NT2/D1 (cell line): ENCODE measurements at places on chromosomes 11 and 22.
A peak's percentile ranks its signal among the peaks of the same experiment; 100 is the strongest.

GRCh38 chr11:64852804-64853509, 8.5 kb upstream of the CDC42BPG start:
- no peak for DNase-seq

- no peak for DNase-seq
These were observed 41.8 kb upstream of the AMPD3 start for GRCh38 chr11:10413268-10413667.

DNA sequence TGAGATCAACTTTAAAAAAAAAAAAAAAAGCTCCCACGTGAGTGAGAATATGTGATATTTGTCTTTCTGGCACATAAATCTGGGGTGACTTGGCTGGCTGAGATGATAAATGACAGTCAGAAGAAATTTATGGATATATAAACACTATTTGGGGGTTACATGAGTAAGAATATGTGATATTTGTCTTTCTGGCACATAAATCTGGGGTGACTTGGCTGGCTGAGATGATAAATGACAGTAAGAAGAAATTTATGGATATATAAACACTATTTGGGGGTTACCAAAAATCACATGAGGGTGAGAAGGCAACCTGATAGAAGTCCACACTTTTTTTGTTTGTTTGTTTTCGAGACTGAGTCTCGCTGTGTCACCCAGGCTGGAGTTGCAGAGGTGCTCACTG, 6.6 kb upstream of the TSG101 start:
- DNase-seq = no peak

DNA sequence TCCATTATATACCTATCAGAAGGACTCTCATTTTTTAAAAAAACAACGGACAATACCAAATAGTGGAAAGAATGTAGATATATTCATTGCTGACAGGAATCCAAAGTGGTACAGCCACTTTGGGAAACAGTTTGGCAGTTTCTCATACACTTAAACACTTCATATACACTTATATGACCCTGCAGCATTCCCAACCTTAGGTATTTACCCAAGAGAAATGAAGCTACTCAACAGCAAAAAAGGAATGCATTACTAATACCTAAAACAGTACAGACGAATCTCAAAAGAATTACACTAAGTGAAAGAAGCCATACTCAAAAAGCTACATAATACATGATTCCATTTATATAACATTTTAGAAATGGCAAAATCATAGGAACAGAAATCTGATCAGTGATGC, 51.5 kb downstream of the RBFOX2 start:
- DNase-seq = no peak

DNA sequence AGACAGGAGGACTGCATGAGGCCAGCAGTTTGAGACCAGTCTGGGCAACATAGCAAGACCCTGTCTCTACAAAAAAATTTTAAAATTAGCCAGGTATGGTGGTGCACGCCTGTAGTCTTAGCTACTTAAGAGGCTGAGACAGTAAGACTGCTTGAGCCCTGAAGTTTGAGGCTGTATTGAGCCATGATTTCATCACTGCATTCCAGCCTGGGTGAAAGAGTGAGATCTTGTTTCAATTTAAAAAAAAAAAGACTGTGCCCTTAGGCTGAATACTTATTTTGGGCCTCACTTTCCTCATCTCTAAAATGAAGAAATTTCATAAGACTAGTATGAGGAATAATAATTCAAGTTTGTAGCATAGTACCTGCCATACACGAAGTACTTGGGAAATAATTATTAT, 6.9 kb downstream of the AQP11 start:
- DNase-seq = no peak

DNA sequence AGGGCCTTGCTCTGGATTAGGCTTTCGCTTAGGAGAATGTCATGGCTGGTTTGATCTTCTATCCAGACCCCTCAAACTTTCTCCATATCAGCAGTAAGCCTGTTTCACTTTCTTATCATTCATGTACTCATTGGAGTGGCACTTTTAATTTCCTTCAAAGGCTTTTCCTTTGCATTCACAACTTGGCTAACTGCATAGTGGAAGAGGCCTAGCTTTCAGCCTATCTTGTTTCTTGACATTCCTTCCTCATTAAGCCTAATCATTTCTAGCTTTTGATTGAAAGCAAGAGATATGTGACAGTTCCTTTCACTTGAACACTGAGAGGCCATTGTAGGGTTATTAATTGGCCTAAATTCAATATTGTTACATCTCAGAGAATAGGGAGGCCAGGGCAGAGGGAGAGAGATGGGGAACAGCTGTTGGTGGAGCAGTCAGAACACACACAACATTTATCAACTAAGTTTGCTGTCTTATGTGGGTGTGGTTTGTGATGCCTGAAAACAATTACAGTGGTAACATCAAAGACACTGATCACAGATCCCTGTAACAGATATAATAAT, 37.7 kb upstream of the APOBEC3A start:
- DNase-seq = no peak

DNA sequence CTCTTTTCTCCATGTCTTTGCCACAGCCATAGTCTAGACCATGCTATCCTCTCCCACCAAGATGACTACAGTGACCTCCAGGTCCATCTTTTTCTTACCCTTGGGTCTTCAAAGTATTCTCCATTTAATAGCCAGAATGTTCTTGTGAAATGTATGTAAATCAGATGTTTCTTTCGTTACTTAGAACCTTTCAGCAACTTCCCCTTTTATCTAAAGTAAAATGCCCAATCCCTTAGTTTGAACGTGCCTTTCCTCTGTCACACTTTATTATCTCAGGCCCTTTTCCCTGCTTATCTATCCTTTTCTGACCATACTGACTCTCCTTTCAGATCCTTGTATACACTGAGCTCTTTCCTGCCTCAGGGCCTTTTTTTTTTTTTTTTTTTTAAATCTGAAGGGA, 17.9 kb downstream of the RBM4B start:
- no peak for DNase-seq

- peak; percentile 27 for DNase-seq
These were observed 112.8 kb downstream of the WNT7B start for GRCh38 chr22:45863981-45864751.

- DNase-seq = no peak
These were observed 776.1 kb downstream of the BRD1 start for GRCh38 chr22:49051491-49052022.

DNA sequence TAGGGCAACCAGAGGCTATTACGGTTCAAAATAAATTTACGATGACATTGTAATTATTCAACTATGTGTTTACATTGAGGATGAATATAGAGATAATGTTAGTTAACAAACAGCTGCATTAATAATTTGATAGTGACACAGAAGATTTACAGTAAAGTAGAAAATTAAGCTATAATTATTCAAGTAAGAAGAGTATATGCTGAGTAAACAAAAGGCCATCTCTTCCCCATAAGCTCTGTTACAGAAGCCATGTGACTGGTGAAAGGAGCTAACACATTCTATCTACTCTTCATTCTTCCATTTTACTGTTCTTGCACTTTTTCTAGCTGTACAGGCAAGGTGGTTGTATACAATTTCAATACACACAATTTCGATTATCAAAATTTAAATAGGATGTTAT, 54.2 kb downstream of the IMMP1L start:
- no peak for DNase-seq

DNA sequence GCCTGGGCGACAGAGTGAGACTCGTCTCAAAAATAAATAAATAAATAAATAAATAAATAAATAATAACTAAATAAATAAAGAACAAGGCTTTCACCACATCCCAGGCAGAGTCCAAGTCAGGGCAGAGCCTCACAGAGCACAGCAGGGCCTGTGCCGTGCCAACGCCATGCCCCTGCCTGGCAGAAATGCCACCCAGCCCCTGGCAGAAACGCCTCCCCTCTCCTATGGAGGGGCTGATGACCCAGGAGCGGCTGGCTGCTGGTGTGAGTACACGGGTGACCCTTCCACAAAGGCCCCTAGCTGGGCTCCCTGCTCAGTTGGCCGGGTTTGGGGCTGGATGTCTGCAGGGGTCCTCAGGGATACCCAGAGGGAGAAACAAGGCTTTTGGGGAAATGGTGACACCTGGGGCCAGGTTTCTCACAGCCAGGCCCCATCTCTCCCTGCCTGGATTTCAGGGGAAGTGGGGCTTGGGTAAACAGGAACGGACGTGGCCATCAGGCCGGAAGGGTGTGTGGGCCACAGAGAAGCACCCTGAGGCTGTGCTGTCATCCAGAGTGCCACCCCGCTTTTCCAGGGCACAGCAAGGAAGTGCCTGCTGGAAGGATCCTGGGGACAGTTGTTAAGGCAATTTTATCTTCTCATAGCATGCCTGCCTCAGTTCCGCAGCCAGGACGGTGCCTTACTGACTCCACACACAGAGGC, 5.1 kb downstream of the BID start:
- no peak for DNase-seq

- no peak for DNase-seq
These were observed 55.5 kb downstream of the CSNK2A3 start for GRCh38 chr11:11297578-11297977.

GRCh38 chr11:43837879-43838278, 42.8 kb upstream of the ALKBH3 start:
- DNase-seq = no peak

DNA sequence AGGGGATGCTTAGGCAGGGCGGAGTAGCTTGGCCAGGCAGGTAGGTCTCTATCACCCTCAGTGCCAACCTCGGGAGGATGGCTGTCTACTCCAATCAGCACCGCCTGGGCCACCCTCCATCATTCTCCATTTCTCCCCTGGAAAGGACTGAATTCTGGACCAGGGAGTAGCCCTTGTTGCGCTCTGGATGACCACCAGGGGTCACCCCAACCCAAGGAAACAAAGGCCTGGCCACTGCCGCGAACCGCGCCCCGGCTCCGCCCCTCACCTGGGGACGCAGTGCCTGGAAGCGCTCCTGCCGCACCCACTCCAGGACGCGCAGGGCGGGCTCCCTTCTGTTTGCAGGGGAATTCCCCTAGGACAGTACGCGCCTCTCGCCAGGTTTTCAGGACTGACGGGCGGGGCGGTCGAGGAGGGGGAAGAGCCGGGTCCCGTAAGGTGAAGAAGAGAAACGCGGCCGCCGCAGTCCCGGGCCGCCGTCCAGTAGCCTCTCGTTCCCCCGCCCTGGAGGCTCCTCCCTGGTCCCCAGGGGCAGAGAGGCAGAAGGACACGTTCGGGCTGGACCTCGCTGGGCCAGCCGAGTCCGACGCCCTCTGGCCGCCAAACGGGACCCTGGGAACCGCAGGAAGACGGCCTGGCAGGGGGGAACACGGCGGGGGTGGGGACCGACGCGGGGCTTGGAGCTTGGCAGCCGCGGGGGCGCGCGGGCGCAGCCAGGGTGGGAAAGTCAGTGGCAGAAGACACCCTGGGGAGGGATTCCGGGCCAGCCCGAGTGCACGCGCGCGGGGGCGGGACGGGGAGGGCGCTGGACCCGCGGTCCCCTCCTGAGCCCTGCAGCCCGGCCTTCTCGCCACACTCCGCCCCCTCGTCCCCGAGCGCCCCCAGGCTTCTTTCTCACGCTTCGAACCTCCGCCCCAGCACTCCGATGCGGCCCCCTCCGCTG, 7.1 kb downstream of the SCN4B start:
- DNase-seq = peak; percentile 68

GRCh38 chr11:44561964-44562734, 3.3 kb upstream of the CD82 start:
- DNase-seq = no peak

- DNase-seq = no peak
These were observed 1.6 kb downstream of the THY1 start for GRCh38 chr11:119421351-119421750.

- DNase-seq = no peak
These were observed 190.9 kb downstream of the KIRREL3 start for GRCh38 chr11:126809514-126810289.

DNA sequence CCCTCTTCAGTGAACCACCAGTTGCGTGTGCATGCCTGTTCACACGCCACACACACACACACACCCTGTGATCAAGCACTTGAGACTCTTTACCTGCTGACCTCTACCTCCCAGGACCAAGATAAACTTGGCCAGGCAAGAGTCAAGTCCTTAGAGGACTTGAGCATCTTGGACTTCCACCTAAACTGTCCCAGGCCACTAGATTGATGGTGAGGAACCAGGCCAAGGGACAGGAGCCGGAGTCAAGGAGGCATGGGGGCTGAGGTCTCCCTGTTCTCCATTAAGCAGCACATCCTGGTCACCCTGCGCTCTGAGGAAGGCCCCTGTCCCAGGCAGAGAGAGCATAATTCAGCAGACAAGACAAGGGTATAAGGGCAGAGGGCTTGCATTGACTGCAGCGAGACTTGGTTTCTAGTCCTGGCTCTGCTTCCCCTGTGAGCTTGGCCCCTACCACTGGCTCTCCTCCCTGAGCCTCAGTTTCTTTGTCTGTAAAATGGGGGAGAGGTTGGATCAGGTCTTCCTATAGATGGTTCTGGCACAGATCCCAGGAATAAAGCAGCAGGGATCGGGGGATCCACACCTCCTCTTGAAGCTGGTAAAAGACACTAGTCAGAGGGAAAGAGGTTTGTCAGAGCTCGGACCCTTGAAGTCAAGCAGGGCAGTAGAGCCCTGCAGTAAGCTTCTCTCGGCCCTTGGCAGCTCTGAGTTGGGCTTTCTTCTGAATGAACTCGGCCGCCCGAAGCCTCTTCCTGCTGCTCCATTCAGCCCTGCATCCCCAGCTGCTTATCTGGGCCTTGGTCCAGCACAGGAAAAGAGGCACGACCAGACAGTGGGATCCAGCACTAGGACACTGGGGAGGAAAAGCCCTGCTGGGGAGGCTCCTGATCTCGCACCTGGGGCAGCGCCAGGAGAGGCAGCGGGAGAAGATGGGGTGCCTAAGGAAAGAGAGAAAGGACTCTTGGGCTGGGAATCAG, 2.0 kb downstream of the CREB3L1 start:
- no peak for DNase-seq

- DNase-seq = no peak
These were observed 18.4 kb upstream of the RAPSN start for GRCh38 chr11:47467357-47467756.
